ENCODE measurements at places on chromosomes 7 and 10. TPM values are rescaled to one million over a fixed set of nuclear protein-coding genes. Genes with fewer than 3 reads are reported as not detected.

DNA sequence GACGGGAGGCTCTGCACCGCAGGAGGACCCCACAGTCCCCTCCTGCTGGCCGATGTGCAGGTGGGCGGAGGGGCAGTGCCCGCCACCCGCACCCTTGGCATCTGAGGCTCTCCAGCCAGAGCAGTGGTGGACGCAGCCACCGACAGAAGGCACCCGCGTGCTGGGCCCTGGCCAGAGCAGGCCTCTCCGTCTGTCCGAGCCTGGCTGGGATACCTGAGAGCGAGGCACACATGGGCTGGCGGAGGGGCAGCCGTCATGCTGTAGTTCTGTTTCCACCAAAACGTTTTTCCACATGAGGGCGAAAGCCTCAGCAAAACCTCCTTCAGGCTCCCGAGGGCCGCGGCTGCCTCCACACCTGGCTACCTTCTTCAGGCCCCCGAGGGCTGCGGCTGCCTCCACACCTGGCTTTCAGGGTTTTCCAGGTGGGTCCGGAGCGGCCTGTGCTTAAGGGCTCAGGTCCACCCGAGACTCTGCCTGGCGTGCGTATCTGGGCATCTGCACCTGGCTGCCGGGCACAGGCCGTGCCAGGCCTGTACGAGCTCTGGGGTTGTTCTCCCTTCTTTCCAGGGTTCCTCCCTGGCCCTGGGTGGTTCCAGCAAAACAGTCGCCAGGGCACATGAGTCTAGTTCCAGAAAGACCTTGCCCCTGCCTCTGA is 115.5 kb downstream of the INPP5A start:
- no peak for DNase-seq

GRCh38 chr10:129631870-129632623 is 165.0 kb downstream of the MGMT start:
- no peak for DNase-seq

DNA sequence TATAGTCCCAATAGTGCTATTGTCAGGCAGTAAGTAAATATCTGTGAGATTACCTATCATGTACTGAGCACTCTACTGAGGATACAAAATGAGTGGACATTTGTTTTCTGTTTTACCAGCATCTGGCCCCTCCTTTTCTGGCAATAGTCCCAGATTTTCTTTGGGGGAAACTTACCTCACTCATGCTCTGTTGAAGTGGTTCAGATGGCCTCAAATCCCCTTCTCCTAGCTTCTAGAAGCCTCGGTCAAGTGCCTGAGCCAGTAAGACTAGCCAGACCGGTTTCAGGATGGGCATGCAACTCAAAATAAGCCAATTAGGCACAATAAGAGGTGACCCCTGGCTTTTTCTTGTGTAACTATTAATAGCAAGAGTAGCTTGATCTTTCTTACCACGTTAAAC is 19.7 kb downstream of the TRDMT1 start:
- DNase-seq = no peak

CPVL gene
- 57.5 TPM for polyA plus RNA-seq

SPDYE1 gene
- polyA plus RNA-seq = 1.8 TPM

Measured in renal pelvis (tissue), 12 donors.